ENCODE measurements at places on chromosomes 2 and 18.

- no peak for DNase-seq
Observed at GRCh38 chr2:182224669-182225068, 202.2 kb downstream of the PDE1A start.

GRCh38 chr18:3919396-3920061, 469.6 kb downstream of the TGIF1 start:
- DNase-seq: no peak

- no peak for DNase-seq
Observed at GRCh38 chr2:88499204-88499603, 46.7 kb upstream of the FOXI3 start.

GRCh38 chr18:44464398-44465180, 216.1 kb upstream of the SETBP1 start:
- no peak for DNase-seq

- no peak for DNase-seq
Observed at GRCh38 chr2:235384624-235385023, 109.2 kb upstream of the AGAP1 start.

DNA sequence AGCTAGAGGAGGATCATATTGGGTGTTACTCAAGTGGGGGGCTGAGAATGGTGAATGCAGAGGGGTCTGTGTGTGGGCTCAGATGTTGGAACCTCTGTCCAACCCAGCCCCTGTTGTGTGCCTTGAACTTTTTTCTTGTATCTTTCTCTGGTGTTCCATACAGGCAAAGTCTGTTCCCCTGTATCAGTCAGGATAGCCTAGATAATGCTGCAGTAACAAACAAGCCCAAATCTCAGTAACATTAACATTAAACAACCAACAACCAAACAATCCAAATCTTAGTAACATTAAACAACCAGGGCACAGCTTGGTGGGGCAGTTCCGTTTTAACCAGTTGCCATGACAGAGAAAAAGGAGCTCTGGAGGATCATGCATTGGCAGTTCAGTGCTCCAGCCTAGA, 103.7 kb downstream of the CTIF start:
- no peak for DNase-seq

GRCh38 chr2:38835015-38835601, 40.6 kb downstream of the DHX57 start:
- no peak for DNase-seq

DNA sequence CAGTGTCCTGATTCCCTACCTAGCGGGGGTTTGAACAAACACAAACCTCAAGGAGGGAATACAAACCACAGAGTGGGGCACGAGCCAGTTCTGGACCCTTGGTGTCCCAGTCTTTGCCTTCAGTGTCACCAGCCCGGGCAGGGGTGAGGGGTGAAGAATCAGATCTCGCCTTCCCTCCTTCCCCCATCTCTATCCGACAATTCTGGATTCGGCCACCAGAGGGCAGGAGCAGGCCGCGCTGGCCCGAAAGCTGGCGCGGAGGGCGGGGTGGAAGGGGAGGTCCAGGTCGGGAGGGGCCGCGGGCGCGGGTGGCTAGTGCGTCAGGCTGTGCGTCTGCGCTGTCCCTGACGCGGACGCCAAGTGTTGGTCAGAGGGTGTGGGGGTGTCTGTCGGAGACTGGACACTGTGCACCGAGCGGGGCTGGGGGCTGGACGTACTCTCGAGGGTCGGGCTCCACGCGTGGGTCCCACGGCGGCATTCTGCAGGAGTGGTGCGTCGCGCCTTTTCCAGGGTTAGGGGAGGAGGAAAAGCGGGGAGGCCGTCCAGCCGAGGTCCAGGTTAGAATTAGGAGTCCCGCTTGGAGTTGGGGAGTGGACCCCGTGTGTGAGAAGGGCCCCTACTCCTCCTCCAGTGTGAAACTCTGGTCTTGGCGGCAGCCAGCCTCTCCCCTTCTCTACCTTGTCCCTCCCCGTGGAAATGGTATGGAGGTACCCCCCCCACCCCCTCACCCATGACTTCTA, 2.9 kb upstream of the CRYBA2 start:
- peak; percentile 2 for DNase-seq

DNA sequence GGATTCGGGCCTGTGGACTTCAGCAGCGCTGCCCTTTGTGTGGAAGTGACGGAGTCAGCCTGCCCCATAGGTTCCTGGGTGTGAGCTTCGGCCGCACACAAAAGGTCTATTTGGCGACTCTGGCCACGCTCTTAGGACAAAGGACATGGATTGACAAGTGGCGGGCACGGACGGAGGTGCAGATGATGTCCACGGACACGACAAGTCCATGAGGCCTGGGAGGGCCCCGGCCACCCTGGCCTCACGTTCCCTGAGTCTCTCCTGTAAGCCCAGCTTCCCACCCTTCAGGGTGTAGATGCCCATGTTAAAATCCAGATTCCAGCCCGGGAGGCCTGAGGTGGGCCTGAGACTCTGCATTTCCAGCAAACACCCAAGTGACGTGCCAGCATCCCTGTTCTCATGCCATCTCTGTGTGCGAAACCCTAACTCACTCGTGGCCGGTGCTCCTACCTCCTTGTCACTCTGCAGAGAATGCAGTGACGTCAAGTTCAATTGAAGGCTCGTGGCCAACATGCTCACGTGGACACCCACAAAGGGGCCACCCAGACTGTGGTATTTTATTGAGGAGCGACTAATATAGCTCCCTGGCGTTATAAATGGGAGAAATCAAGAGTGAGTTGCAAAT, 111.7 kb downstream of the RTP5 start:
- DNase-seq: no peak

- no peak for DNase-seq
Observed at GRCh38 chr2:23513245-23513871, 128.4 kb downstream of the KLHL29 start.

- no peak for DNase-seq
Observed at GRCh38 chr2:15614545-15615300, 23.1 kb downstream of the DDX1 start.

DNA sequence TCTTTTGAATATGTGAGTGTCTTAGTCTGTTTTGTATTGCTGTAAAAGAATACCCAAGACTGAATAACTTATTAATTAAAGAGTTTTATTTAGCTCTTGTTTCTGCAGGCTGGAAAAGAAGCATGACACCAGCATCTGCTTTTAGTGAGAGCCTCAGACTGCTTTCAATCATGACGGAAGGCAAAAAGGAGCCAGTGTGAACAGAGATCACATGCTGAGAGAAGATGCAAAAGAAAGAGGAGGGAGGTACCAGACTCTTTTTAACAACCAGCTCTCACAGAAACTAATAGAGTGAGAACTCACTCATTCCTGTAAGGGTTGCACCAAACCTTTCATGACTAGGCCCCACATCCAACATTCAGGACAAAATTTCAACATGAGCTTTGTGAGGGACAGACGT, 101.6 kb upstream of the HNMT start:
- no peak for DNase-seq

- no peak for DNase-seq
Observed at GRCh38 chr18:62682371-62682770, 33.0 kb upstream of the PHLPP1 start.

- no peak for DNase-seq
Observed at GRCh38 chr2:5666798-5667197, 25.4 kb upstream of the SOX11 start.

DNA sequence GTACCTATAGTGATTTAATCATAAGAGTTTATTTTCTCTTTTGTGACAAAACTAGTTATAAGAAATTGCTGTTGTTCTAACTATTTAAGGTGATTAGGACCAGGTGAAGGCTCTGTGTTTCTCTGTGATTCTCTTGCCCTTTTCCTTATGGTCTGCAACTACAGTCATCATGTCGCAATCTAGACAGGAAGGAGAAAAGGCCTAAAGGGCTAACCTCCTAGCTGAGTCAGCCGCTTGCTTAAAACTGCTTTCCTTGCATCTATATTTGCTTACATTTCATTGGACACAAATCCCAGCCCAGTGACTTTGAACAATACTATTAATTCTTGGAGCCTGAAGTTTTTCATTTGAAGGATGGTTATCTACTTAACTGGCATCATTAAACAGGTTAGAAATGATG, 93.1 kb downstream of the PIK3C3 start:
- peak; percentile 20 for DNase-seq

DNA sequence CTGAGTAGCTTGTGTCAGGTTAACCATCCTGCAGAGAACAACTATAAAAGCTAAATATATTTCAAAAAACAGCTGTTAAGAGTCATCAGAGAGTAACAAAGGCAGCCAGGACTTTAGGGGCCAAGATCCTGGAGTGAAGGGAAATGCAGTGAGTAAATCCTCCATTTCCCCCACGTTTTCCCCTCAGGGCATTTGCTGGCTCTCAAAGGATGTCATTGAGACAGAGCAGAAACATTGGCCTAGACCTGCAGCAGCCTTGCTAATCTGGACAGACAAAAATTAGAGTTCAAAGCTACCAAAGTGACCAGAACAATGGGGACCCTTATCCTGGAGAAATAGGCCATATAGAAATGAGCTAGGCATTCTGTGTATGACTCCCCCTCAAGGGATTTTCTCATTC, 21.1 kb upstream of the KLHL29 start:
- no peak for DNase-seq

- DNase-seq: no peak
Observed at GRCh38 chr2:17182399-17182798, 335.8 kb downstream of the RAD51AP2 start.

DNA sequence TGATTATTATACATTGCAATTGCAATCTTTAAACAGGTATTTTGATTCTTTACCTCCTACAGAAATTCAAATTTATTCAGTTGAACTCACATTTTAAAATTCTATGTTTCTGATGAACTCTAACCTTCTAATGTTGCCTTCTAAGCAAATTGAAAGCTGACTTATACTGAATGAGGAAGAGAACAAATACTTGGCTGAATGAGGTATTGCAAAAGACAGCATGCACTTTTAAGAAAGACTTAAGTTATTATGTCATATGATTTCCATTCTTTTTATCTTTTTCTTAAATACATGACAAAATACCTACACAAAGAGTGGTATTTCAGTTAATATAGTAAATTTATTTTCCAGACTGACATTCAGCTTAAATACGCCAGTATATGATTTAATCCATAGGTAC, 64.7 kb downstream of the FAM228A start:
- no peak for DNase-seq

- DNase-seq: no peak
Observed at GRCh38 chr2:241904791-241905710, 35.5 kb downstream of the RTP5 start.

GRCh38 chr2:166632616-166633015, 138.6 kb upstream of the SCN7A start:
- peak; percentile 86 for DNase-seq

DNA sequence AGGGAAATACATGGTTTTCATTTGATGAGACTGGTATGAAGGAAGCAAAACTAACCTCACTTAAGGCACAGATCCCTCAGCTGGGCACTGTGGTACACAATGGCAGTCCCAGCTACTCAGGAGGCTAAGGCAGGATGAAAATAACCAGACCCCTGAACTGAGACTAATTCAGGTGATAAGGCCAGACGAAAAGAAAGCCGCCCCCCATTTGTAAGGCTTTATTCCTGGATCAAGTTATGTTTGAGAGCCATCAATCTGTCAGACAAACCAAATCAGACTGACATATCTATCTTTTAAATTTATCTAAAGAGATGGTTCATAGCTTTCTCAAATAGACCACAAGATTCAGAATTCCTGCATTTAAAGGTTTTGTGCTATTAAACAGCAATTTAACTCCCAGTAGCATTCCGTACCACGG, 4.1 kb downstream of the SRSF7 start:
- DNase-seq: no peak

DNA sequence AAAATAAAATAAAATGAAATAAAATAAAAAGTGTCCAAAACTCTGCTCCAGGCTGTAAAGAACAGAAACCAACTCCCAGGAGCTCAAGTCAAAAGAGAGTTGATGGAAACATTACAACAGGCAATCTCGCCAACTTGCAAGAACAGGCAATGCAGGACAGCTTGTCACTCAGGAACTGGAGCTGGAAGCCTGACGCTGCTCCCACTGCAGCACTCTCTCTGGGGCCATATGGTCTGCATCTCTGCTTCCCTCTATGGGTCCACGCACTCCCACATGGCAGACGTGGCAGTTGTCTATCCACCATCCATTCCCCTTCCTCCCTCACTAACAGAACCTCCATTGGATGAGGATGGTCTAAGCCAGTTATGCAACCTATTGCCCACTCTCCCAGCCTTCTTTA, 23.3 kb upstream of the ARPC2 start:
- DNase-seq: no peak

- DNase-seq: no peak
Observed at GRCh38 chr2:179569831-179570233, 291.6 kb downstream of the ZNF385B start.

GRCh38 chr2:57965961-57966360, 80.6 kb upstream of the VRK2 start:
- no peak for DNase-seq

DNA sequence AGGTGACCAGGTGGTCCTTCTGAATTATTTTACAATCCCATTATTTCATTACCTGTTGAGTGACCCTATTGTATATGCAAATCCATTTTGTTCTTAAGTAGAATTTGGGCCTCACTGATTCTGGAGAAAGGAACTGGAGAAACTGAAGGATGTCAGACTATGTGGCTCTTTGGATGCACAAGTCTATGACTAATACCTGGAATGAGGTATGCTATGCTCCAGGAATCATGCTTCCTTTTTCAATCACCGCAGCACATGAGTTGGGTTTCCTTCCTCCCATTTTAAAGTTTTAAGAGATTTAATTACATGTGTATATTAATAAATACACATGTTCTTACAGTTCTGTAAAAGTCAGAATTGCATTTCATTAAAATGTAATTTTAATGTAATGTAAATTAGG, 253.9 kb upstream of the VWC2L start:
- DNase-seq: no peak

DNA sequence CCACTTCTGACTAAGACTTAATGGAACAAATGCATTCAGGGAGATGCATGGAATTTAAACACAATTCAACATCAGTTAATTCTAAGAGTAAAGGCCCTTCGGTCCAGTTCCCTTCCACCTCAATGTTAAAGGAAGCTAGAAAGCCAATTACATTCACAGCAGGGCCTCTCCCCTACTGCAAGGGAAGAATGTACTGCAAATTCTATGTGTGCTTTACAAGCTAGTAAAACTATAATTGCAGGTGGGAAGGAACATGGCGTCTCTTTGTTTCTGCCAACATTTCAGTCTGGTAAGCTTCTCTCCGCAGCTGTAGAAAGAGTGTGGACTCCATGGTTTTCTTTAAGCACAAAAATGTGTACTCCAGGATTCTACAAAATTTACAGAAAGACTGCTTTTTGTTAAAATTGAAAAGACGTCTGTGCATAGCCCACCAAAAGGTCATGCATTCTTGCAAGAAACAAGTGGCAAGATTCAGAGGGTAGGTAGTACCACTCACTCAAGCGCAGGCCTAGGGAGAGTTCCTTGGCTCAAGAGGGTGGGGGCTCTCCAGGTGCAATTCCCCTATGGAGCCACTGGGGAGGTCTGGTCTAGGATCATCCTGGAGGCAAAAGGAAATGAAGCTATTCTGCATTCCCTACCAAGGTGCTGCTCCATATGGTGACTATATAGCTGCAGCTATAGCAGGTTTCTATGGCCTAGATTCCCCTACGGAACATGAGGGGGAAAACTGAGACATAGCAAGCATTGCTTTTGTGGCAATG, 127.0 kb upstream of the FZD5 start:
- no peak for DNase-seq

DNA sequence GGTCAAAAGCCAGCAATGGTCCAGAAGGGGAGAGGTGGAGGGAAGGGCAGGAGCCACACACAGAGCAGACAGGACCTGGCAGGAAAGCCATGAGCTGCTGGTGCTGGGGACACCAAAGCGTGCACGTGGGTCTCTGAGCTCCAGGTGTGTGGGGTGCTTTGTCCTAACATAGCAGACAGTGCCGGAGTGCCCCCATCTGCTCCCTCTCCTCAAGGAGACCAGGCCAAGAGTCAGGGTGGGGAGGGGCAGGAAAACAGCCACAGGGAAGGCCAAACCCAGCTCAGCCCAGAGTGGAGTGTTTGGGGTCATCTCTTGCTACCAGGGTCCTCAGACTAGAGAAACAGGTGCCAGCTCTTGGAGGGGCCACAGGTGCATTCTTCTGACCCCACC, 4.2 kb upstream of the GPC1 start:
- DNase-seq: no peak

Measured in smooth muscle cell of the brain vasculature (primary cell).